ENCODE measurements at places on chromosomes 1 and 21.

DNA sequence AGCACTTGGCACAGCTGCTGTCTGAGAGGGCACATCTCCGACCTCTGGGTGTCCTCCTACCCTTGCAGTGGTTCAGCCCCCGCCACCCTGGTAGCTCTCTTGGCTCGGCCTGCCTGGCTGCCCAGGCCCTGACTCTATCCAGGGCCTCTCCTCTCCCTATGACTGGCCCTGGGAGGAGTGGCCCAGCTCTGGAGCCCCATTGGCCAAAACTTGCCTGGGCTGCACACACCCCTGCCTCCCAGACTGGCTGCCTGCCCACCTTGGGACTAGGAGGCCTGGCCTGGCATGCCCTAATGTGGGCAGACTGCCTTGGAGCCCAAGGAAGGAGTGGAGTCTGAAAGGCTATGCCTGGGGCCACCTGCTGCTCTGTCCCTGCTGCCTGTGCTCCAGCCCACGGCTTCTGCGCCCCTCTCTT lies 33.6 kb downstream of the ACOT11 start:
- no peak for DNase-seq

- DNase-seq: no peak
These were observed 48.6 kb upstream of the EXO1 start for GRCh38 chr1:241799416-241799815.

GRCh38 chr21:39010629-39011404 lies 172.4 kb downstream of the PSMG1 start:
- DNase-seq: no peak

DNA sequence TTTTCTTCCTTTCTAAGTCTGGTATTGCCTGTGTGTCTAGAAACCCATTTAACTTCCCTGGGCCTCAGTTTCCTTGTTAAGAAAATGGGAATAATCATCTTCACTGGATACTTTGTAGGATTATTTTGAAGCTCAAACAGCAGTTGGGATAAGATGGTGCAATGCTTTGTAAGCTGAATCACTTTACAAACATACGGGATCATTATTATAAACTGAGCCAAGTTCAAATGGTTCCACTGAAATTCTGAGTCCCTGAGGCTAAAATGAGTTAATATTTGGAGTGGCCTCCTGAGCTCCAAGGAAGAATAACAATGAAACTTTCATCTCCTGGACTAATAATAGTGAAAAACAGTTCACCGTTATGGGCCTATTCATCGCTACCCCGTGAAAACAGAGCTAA lies 388.0 kb downstream of the PLPP3 start:
- DNase-seq: no peak

DNA sequence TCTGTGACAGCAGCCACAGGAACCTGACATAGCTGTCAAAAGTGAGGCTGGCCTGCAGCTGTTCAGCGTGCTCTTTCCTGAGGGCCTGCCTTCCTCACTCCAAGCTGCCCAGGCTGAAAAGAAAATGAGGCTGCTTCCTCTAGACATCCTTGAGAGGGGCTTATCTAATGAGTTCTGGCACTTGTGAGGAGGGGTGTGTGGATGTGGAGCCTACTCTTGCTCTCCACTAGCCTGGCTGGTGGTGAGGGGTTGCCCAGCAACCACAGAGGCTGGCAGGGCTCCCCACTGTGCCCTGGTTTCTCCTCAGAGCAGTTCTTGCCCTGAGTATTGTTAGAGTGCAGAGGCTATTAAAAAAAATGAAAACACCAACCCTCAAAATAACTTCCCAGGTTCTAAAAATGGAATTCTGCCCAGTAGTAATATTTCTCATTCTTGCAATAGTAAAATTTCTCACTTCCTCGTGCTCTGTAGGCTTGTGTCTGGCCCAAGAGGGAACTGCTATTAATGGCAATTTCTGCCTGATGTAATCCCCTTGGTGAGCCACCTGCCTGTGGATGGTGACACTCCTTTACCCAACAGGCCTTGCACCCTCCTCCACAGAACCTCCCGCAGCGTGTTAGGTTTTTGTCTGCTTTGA lies 52.6 kb upstream of the EPS8L3 start:
- no peak for DNase-seq

- no peak for DNase-seq
These were observed 14.1 kb upstream of the IL10 start for GRCh38 chr1:206786212-206786886.

DNA sequence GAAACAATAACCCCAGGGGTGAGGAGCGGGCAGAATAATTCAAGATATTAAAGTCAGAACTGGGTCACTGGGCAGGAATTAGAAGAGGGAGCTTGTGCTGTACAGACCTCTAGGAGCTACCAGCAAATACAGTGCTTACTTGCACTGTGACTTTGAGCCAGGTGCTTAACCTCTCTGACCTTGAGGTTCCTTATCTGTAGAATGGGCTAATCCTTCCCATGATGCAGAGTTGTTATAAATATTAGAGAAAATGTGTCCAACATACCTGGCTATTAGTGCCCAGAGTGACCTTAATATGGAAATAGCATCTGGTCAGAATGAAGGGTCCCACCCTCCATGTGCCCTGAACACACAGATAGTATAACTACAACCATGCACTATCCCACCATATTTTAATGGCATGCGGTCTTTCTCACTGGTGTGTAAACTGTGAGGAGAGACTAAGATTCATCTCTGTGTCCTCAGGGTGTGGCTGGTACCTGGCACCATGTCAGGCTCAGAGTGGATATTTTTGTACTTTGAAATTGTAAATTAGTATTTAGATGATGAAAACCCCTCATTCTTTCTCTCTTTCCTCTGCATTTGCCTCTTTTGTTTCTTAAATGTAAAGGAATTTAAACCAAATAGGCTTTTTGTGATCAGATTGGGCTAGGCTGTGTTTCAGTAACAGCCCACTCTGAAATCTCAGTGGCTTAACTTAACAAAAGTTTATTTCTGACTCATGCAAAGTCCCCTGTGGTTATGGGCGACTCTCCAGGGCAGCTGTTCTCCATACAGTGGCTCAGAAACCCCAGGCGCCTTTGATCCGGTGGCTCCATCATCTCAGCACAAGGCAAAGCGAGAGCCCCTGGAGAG lies 60.0 kb upstream of the ROR1 start:
- DNase-seq: no peak

DNA sequence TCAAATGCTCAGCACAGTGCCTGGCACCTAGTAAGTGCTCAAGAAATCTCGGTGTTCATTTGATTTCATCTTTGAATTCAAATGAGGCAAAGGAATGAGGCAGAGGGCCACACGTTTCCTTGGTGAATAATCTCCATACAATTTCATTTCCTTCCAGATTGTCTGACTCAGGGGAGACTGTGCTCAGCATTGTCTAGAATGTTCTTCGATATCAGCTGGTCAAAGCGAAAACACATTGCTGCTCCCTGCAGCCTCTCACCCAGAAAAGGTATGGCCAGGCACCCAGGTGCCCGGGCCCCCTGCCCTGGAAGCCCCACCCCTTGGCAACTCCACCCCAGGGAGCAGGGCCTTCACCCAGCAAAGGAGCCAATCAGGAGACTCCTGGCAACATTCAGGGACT lies 55.8 kb downstream of the FBXO2 start:
- DNase-seq: no peak

DNA sequence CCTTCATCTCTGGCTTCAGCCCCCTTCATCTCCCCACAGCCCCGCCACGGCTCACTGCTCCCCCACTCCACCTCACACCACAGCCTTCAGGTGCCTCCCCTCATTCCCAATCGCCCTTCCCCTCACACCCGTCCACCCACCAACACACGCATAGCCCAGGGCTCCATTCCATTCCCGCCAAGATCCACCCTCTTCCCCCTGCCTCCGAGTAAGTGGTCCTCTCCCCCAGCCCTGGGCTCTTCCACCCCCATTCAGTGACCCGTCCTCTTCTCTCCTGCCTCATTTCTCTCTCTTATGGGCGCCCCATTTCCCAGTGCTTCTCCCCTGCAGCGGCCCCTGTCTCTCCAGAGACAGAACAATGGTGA lies 53.2 kb downstream of the VWA5B1 start:
- DNase-seq: no peak

DNA sequence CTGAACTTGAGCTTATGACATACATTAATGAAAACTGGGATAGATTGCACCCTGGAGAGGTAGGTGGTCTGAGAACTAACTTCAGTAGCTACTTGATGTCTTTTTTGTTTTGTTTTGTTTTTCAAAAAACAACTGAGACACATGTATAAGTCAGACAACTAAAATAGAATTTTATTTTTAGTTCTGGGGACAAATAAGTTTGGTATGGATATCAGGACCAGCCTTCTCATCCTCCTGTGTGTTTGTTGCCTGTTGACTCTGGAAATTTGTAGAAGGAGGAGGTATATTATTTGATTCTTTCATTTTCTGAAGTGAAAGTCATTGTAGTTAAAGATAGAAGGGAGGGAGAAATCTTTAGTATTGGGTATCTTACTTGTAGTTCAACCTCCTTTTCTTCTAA lies 41.5 kb downstream of the MTF2 start:
- no peak for DNase-seq

DNA sequence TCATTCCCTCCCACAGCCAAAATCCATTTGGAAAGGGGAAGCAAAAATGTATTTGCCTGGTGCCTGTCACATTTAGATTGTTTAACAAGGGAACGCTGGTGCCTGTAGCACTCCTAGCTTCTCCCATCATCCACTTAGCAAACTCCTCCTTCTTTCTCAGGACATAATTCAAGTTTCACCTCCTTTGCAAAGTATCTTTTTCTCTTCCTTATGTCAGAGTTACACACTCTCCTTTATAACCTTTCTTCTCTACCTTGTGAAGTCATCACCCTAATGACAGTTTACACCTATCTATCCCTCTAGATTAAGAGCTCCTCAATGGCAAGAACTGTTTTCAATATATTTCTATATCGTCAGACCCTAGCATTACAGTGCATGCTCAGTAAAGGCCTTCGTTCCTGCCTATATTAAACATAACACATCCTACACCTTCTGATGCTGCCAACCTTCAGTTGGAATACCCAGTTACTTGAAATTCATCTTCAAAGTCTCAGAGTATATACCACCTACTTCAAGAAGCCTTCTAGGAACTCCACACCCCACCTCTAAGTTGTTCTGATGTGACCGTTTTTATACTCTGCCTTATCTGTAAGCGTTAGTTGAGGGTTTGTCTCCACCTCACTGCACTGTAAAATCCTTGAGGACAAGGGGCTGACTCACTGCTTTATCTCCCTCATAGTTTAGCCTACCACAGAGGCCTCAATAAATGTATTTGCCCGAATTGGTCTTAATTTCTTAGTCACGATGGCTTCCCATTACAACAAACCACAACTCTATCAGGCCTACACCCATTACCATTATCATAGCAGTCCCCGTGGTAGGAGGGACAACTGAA lies 1.0 kb upstream of the EPS15 start:
- DNase-seq: no peak

DNA sequence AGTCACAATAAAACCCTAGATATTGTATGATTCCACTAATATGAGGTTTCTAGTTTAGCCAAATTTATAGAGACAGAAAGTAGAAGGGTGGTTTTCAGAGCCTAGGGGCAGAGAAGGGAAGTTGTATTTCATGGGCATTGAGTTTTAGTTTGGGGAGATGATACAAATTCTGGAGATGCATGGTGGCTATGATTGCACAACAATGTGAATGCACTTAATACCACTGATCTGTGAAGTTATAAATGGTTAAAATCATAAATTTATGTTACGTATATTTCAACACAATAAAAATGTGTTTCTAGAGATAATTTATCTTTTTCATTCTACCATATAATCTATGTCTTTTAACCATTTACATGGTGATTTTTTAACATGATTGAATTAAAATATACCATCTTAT lies 779.3 kb upstream of the BRINP3 start:
- DNase-seq: no peak

DNA sequence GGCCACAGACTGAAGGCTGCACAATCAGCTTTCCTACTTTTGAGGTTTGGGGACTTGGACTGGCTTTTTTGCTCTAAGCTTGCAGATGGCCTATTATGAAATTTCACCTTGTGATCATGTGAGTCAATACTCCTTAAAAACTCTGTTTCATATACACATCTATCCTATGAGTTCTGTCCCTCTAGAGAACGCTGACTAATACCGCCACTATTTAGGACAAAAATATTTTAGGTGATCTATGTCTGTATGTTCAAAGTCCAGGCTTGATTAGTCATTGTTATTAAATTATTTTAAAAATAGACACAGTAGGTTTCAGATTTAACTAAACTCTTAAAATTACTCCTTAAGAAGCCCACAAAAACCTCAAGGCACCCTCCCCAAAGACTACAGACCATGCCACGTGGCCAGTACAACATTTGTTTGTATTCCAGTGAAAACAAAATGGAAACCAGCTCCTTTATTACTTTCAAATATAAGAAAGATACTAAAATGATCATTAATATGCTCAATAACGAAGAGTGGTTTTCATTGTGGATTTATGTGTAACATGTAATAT lies 63.1 kb downstream of the TMPRSS15 start:
- no peak for DNase-seq

- DNase-seq: no peak
These were observed 198.3 kb downstream of the DUSP10 start for GRCh38 chr1:221543529-221544120.

DNA sequence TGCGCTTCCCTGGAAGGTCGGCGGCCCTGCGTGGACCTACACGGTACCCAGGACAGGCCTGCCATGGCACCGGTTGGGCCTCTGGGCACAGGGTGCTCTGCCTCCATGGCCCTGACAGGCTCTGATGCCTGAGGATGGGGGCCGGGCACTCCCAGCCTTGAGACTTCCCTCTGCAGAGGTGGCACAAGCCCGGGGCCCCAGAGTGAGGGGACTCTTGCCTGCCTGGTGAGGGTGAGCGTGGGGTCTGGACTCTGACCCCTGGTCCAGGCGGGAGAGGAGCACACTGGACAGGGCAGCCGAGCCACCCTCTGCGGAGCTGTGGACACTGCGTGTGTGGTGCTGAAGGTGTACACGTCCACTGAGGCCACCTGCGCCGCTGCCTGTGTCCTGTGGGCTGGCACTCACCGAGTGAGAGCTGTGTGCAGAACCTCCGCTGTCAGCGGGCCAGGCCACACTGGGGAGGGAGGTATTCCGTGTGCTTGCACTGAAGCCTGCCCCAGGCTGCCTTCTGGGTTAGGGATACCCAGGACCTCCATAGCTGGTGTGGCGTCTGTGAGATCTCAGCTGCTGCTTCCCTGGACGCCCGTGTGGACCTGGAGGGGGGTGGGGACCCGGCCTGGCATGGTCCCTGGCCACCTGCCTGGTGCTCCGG lies 10.4 kb downstream of the SKI start:
- no peak for DNase-seq

GRCh38 chr1:204523605-204524215 lies 7.5 kb downstream of the MDM4 start:
- DNase-seq: no peak

- DNase-seq: no peak
These were observed 5.9 kb upstream of the TNFSF4 start for GRCh38 chr1:173212952-173213491.

DNA sequence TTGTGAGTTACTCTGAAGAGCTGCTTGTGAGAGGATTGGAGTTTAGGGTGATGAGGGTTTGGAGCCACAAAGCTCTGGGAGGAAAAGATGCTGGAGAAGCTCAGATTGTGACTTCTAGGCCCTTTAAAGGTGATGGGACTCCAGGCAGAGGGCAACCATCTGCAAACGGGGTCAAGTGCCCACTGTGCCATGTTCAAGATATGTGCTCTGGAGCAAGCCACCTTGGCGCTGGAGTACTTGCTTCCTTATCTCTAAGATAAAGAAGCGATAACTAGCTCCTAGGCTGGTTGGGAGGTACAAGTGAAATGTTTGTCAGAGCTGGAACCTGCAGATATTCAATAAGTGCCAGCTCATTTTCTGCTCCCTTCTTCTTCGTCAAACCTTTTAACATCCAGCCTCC lies 14.3 kb upstream of the FOXE3 start:
- no peak for DNase-seq

- no peak for DNase-seq
These were observed 165.2 kb downstream of the NTMT2 start for GRCh38 chr1:170310951-170311350.

GRCh38 chr1:203168256-203168786 lies 7.3 kb downstream of the MYBPH start:
- no peak for DNase-seq
